Activated CD4-positive, alpha-beta T cell treated with anti-CD3 and anti-CD28 coated beads, Interleukin-2, amount 50 U/mL, for 16 hours (primary cell): ENCODE measurements at places on chromosomes 3 and 15.

GRCh38 chr3:36649125-36649524, 115.2 kb downstream of the DCLK3 start:
- DNase-seq, result no peak

DNA sequence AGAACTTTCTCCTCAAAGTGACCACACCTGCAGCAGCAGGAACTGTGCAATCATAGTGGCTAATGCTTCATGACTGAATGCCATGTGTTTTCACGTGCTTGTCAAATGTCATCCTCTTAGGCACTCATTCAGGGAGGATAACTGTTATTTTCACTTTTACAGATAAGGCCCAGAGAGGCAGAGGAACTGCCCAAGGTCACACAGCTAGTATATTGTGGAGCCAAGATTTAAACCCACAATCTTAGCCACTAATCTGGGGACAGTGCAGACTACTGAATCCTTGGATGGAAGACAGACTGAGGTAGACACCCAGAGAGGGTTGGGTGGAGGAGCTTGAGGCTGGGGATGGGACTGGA, 9.9 kb upstream of the CLK3 start:
- DNase-seq, result no peak

- no peak for DNase-seq
Measured at GRCh38 chr3:163939926-163940325, 1138.4 kb downstream of the SI start.

GRCh38 chr15:61226361-61227256, 2.5 kb downstream of the RORA start:
- DNase-seq, result no peak

DNA sequence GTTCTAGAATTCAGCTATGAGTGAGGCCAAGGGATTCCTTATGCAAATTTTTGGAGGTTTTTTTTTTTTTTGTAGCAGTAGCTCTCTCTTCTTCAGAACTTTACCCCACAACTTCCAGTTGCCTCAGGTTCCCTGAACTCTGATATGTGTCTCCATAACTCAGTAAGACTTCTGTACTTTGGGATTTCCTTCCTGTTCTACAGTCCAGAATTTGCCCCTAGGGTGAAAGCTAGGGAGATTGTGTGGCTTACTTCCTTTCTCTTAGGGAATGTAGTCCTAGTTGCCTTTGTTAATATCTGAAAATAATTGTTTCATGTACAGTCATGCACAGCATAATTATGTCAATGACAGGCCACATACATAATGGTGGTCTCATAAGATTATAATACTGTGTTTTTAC, 30.8 kb downstream of the LRRC28 start:
- DNase-seq, result no peak

GRCh38 chr15:76972389-76973361, 22.3 kb upstream of the PSTPIP1 start:
- DNase-seq, result no peak

DNA sequence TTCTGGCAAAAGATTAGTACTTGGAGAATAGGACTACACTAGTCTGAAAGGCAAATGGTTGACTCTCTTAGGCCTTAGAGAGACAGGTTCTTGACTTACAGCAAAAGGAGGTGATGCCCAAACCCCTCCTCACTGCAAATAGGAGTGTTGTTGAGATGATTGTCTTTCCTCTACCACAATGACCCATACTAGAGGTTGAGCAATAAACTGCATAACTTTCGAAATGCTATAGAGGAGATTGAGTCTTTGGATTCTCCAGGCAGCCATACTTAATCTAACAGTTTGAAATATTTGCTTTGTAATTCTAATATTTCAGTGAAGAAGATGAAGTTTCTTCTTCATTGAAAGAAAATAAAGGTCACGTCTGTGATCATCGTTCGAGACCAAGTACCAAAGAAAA, 498.5 kb upstream of the GBE1 start:
- no peak for DNase-seq

DNA sequence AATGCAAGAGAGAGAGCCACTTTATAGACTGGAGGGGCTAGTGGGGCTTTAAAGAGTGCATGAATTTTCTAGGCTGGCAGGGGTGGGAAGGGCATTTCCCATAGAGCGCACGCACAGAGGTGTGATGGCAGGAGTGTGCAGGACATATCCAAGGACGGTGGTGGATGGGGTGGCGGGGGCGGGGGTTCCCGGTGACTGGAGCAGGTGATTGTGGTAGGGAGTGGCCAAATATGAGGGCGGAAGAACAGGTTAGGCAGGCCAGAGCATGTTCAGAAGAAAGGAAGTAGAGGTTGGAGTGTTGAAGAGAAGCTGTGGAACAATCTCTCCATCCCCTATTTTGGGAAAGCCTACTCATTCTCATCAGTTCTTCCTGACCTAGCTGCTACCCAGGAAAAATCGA, 18.1 kb downstream of the FAM81A start:
- no peak for DNase-seq

- no peak for DNase-seq
Measured at GRCh38 chr15:78930577-78931388, 14.1 kb downstream of the CTSH start.

DNA sequence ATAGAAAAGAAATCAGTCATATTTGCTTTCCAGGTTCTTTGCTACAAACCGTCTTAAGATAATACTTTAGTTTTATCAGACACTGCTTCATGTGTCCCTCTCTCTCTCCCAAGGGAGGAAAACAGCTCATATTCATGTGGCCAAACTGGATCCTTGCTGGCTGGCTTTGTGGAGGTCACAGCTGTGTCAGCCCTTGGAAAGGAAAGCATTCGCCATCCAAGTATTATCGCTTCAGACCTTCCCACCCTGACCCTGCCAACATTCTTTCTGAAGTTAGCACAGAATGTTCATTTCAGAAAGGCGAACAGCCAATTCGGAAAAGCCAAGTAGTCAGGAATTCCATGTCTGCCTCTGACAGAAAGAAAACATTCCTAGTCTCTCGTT, 213.6 kb downstream of the FEZF2 start:
- DNase-seq, result no peak

DNA sequence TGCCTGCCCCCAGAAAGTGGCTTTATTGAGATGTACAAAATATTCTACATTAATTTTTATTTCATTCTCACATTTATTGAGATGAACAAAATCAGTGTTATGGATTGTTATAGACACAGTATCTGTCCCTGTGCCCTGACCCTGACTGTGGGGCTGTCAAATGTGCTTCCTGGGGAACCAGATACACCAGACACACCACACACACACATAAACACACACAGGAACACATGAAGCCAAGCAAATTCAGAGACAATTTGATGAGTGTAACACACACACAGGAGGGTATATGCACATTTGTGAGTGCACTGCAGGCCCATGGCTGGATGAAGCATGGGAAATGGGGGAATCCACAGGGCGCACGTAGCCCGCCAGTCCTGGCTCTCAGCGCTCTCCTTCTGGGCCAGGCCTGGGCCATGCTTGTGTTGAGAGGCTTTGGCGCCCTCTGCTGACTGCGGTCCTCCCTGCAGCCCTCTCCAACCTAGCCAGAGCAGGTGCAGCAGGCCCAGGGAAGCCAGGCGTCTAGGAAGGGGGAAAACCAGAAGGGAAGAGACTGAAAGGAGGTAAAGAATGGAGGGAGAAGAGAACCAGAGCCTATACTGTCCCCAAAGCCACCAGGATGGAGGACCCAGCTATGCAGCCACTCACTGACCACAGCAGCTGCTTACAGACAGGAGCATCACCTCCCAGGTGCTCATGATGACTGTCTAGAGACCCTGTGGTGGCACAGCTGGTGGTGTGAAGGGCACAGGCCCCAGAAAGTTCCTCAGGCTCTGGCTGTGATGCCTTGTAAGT, 18.0 kb upstream of the LOXL1 start:
- DNase-seq, result peak; percentile 76

- no peak for DNase-seq
Measured at GRCh38 chr3:114858329-114858728, 288.8 kb downstream of the ZBTB20 start.

DNA sequence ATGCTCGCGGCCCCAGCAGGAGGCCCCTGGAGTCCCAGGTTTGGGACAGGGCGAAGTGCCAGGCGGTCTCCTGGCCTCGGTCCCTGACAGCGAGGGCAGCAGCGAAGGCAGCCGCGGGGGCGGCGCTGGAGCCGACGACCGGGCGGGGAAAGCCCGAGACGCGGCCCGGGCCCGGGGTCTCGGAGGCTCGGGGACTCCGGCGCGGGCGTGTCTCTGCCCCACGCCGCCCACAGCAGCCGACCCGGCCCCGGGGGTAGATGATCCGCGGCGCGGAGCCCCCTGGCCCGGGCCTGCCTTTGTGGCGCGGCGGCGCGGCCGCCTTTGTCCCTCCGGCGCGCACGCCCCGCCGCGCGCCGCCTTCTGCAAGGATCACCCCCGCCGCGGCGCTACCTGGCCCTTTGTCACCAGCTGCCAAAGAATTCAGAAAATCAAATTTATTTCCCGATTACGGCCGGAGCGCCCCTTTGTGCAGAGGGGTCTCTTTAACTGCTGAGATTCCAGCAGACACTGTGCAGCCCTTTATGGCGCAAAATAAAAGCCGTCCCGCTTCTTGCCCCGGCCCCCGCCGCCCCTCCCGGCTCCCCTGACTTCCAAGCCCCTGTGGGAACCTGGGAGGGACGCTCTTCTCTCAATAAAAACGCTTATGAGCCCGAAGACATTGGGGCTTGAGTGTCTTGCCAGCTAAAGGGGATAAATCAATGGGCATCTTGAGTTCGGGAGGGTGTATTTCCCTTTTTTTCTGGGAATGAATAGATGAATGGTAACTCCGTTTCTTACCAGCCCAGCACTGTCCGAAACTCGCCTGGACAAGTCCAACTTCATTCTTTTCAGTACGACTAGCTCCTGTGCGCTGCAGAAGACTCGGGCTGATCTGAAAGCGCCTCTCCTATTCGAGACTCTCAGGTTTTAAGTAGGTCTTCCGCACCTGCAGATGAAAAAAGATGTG, 68.4 kb downstream of the HES1 start:
- no peak for DNase-seq

GRCh38 chr3:130991126-130991525, 35.5 kb downstream of the ASTE1 start:
- peak; percentile 23 for DNase-seq

DNA sequence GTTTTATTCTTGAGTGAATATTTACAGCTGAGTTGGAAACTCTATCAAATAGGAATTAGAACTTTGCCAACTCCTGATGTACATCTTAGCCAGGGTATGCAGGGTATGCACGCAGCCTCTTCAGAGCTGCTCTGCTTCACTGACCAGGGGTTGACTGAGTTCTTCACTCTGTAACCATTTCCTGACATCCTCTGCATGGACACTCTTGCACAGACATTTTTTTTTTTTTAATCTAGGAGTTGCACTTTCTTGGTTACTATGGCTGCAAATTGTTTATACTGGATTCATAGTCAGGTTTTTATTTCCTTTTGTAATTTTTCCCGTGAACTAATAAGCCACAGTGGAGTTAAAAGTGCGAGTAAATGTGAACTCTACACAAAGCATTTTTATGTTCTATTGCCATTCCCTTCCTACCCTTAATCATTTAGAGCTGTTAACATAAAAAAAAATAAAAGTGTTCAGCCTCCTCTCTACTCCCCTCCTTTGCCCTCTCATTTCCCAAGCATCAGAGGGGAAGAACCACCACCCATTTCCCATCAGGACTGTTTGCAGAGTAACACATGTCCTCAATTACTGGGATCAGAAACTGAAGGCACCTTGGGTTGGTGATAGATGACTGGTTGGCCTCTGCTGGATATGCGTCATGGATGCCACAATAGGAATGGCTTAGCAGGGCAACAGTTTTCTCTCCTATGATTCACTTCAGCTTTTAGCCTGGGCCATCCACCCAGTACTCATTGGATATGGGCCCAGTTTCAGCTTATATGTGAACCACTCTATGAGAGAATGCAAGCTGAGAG, 54.0 kb downstream of the DUT start:
- no peak for DNase-seq

DNA sequence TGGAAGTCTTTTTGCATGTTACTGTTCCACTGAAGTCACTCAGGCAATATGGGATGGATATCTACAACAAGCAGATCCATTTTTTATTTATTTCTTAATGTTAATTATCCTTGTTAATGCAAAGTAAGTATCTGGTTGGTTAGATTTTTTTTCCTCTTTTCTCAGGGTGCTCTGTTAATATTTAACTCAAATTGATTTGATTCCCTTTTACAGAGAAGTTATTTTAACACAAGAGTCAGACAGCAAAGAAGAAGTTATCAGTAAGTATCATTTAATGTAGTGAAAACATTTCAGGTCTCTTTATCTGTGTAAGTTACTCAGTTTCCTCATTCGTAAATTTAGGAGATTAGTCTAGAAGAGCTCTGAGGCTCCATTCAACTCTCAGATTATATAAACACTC, 34.3 kb downstream of the TBC1D23 start:
- no peak for DNase-seq

DNA sequence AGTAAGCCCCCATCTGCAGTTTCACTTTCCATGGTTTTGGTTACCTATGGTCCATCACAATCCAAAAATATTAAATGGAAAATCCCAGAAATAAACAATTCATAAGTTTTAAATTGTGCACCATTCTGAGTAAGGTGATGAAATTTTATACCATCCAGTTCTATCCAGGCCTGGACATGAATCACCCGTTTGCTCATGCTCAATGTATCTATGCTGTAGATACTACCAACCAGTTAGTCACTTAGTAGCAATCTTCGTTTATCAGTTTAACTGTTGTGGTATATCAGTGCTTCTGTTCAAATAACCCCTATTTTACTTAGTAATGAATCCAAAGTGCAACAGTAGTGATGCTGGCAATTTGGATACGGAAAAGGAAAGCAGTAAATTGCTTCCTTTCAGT, 381.9 kb upstream of the AGTR1 start:
- no peak for DNase-seq

DNA sequence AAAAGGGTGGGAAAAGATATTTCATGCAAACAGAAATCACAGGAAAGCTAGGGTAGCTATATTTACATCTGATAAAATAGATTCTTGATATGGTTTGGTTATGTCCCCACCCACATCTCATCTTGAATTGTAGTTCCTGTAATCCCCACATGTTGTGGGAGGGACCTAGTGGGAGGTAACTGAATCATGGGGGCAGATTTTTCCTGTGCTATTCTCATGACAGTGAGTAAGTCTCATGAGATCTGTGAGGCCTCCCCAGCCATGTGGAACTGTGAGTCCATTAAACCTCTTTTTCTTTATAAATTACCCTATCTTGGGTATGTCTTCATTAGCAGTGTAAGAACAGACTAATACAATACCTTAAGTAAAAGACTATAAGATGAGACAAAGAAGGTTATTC, 558.1 kb downstream of the RSL24D1 start:
- no peak for DNase-seq

- no peak for DNase-seq
Measured at GRCh38 chr3:172591125-172591605, 67.9 kb upstream of the TNFSF10 start.

- DNase-seq, result no peak
Measured at GRCh38 chr15:31392761-31393401, 66.2 kb downstream of the KLF13 start.

DNA sequence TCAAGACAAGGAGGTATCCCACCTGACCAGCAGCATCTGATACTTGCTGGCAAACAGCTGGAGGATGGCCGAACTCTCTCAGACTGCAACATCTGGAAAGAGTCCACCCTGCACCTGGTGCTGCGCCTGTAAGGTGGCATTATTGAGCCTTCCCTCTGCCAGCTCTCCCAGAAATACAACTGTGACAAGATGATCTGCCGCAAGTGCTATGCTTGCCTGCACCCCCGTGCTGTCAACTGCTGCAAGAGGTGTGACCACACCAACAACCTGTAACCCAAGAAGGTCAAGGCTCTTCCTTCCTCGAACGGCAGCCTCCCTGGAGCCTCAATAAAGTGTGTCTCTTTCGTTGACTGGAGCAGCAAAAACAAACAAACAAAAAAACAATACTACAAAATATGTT, 2.2 kb upstream of the SLC4A7 start:
- DNase-seq, result no peak
